Neural progenitor cell (in vitro differentiated cells): ENCODE measurements at places on chromosomes 5 and 9. TPM values are rescaled to one million over a fixed set of nuclear protein-coding genes. Genes with fewer than 3 reads are reported as not detected.

TMEM215 gene
- total RNA-seq: not detected in 2 replicates

KCNV2 gene
- total RNA-seq: not detected in 2 replicates

GRCh38 chr9:8096091-8096490, 296.5 kb upstream of the DMAC1 start:
- no peak for DNase-seq

DNA sequence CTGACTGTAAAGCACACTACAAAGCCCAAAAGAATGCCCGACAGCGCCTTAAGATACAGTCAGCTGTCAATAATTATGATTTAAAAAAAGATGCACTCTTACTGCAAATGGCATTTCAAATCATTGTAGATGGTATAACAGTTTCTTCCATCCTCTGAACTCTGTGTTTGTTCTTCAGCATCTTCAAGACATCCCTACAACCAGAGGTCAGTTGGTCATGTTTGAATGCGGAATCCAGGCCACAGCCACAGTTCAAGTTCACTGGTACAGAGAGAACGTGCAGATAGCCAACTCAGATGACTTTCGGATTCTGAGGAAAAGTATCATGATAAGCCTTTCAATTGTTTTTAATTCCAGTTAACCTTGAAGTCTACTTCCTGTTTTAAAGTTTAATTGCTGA, 8.7 kb upstream of the MYOT start:
- no peak for DNase-seq

DNA sequence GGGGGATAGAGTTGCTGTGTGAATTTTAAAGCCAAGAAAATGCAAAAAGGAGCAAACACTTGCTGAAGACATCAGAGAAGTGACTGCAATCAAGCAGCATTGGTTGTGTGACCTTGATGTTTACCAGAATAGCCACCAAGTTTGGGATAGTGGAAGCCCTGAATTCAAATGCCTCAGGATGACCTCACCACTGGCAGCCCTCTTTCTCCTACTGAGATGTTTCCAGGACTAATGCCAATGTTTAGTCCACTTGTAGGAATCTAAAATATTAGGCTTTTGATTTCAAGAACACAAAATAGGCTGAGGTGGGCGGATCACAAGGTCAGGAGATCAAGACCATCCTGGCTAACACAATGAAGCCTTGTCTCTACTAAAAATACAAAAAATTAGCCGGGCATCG, 112.2 kb upstream of the NUDT12 start:
- no peak for DNase-seq

- no peak for DNase-seq
These were observed 76.4 kb downstream of the MED27 start for GRCh38 chr9:132003319-132003704.

PGM5 gene
- total RNA-seq: 0.81 and 2.0 TPM in 2 replicates

GRCh38 chr5:163569284-163569683, 63.9 kb downstream of the MAT2B start:
- DNase-seq: peak; percentile 48

DNA sequence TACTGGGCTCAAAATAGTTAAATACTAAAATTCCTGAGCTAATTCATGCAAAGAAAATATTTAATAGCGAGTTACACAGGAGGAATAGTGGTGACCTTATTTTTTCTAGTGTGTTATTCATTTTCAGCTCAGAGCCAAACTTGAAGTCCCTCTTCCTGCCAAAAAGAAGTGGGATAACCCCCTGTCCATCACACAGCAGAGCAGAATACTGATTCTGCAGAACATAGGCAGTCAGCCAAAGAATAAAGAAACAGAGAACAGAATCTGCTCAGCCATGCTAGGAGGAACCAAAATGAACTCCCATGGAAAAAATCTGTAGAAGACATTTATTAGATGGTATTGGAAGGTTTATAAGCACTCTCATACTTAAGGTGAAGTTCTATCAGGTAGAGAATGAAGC, 49.4 kb upstream of the GRIN3A start:
- no peak for DNase-seq

GRCh38 chr5:67166460-67167285, 29.9 kb downstream of the CD180 start:
- DNase-seq: no peak

GRCh38 chr5:149938279-149938678, 6.3 kb downstream of the PDE6A start:
- no peak for DNase-seq

ROR2 gene
- total RNA-seq: 20.1 and 32.7 TPM in 2 replicates
